ENCODE measurements at places on chromosomes 6 and 20. TPM values are rescaled to one million over a fixed set of nuclear protein-coding genes. Genes with fewer than 3 reads are reported as not detected.

DPPA5 gene
- not detected for total RNA-seq

SEMG1 gene
- not detected for total RNA-seq

PANK2 gene
- 30.1 TPM for total RNA-seq

SOBP gene
- 2.5 TPM for total RNA-seq

HAO1 gene
- total RNA-seq = not detected

DNA sequence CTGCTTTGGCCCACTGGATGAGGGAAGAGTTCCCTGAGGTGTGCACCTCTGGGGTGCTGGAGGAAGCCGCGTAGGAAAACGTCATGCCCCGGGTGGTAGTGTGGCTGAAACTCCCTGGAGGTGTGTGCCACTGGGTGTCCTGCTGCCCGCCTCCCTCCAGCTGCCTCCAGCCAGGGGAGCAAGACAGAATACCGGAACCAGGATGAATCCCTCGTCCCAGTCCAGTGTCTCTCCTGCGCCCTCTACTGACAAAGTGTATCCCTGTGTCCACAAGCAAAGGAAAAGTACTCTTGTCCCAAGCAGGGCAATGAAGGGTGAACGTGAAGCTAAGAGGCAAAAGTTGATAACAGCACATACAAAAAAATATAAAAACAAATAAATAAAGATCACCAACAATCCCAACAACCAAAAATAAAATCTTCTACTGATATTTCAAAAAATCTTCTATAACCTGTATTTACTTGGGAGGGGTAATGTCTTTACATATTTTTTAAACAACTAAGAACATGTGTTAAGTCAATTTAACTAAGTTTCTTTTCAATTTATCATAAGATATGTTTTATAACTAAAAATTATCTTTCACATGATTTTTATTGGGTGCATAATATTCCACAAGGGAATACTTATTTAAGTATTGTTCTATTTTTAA, 437.6 kb downstream of the MAFB start:
- DNase-seq = no peak

DNA sequence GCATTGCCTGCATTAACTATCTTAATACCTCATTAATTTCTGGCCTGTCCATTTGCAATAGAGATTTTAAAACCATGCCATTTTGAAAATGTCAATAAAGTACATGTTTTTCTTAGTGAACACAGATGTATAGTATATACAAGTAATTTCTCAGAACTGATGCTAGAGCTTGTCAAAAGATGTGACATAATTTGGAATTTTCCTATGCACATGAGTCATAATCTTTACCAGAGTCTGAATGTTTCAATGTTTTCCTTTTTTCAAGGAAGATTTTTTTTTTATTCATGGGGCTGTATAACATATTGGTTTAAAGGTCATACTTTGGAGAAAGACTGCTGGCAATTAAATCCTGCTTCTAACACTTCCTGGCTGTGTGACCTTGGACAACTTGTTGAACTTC, 1347.5 kb upstream of the ADGRB3 start:
- no peak for DNase-seq

DNA sequence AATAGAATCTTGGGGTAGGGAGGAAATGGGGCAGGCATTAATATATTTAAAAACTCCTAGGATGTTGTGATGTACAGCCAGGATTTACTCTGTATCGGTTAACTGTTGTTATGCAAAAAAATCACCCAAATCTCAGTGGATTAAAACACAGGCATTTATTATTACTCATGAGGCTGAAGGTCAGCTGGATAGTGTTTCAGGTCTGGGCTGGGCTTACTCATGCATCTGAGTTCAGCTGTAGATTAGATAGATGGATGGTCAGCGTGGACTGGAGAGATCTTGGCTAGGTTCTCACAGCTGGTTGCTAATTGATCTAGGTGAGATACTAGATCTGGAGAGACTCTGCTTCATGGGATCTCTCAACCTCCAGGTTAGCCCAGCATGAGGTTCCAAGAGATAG, 131.4 kb downstream of the BTBD3 start:
- DNase-seq = peak; percentile 20

- no peak for DNase-seq
Observed at GRCh38 chr6:165821754-165822153, 158.7 kb upstream of the PDE10A start.

- DNase-seq = no peak
Observed at GRCh38 chr6:7144872-7145584, 37.3 kb downstream of the RREB1 start.

DNA sequence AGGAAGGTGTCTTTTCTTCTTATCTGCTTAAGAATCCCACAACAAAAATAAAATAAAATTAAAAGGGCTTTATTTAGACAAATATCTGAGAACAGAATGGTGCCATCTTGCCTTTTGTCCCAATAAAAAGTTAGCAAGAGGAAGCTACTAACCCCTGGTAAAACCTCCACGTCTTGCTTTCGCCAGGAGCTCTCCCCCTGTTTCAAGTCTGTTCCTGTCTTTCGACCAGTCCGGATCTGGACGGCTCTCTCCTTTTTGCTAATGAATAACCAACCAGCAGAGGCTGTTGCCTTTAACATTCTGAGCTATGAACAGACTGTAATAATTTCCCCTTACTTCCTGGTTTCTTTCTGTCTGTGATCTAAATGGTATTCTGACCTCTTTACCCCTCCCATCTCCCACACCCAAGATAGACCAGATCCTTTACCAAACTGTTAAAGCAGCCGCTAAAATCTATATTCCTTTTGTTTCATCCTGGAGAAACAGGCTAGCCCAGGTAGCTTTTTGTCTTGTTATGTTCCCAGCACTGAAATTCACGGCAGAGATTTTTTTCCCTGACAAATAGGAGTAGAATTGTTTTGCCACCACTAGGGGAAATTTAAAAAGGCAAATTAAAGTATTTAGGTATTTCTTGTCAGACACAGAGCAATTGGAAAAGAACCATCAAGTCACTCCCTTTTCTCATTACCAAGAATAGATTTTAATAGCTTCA, at the start of gene FRK:
TSS of gene FRK (minus strand) at position 320 of the 712 bp plus-strand sequence. CDS start 580 bp downstream, outside the sequence.
- DNase-seq = no peak

- peak; percentile 10 for DNase-seq
Observed at GRCh38 chr6:13278164-13278563, 50.2 kb downstream of the TBC1D7 start.

- DNase-seq = no peak
Observed at GRCh38 chr6:97867177-97867576, 584.2 kb upstream of the MMS22L start.

GRCh38 chr6:50791900-50792508, 26.7 kb upstream of the TFAP2B start:
- peak; percentile 50 for DNase-seq

DNA sequence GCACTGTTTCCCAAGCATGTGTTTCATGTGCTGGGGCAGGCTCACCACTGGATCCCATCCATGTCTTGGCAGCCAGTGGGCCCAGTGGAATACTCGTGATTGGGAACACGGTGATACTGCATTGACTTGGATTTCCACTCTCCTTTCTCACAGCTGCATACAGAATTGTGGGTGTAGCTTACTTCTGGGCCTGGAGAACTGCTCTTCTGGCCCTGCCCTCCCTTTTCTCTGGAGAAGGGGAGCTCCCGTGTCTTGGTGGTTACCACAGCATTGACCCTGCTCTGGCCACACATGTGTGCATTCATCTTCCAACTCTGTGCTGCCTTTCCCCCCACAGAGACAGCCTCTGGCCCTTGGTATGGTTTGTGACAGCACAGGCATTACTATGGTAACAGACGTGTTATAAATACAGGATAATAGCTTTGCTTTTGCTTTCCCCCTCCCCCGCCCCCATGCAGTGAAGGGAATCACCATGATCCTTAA, 21.6 kb downstream of the SOBP start:
- DNase-seq = no peak

DNA sequence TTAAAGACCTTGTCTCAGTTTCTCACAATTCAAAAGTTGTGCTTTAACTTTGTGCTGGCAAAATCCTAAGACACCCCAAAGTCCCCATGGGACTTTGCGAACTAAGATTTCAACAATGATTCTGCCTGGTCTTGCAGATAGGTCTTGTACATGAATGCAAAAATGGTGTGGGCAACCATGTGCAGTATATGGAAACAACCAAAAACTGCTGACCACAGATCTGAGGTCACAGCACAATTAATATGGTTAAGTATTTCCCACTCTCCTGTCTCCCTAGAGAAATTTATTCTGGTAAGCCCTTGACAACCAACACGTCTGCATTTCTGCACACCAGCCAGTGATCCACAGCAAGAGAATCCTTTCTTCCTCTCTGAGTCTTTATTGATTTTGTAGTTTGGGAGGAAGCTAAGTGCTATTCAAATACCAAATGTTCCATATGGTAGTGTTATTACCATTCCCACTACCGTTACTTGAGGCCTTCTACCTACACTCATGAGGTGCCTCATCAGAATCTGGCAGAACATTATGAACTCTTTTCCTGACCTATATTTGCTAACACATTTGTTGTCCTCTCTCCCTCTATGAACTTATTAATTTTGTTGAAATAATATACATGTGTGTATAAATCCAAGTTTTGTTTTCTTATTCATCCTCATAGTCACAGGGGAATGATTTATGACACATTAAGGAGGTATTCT, 178.7 kb downstream of the ATXN1 start:
- no peak for DNase-seq

DNA sequence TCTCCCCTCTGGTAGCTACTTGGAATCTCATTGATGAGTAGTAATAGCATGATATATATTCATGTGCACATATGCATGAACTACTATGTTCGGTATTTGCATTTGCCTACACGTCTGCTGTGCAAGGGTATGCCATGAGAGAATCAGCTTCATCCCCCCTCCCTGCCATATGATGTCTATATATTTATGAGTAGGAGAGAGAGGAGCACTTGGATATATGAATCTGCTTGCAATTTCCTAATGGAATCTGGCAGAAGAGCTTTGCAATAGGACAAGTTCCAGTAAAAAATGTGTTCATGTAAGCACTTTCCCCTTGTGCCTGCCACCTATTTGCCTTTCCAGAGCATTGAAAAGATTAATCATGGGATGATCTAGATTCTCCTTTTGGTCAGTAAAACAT, 76.2 kb upstream of the BACH2 start:
- DNase-seq = no peak

- DNase-seq = no peak
Observed at GRCh38 chr20:59581993-59582679, 22.2 kb upstream of the PHACTR3 start.

GRCh38 chr20:6101346-6101745, 21.5 kb downstream of the FERMT1 start:
- DNase-seq = no peak

- no peak for DNase-seq
Observed at GRCh38 chr6:126914172-126914571, 204.3 kb upstream of the RSPO3 start.

GRCh38 chr20:20321917-20322316, 46.0 kb upstream of the INSM1 start:
- no peak for DNase-seq

- DNase-seq = peak; percentile 73
Observed at GRCh38 chr6:116741571-116741970, 23.9 kb downstream of the FAM162B start.

- DNase-seq = peak; percentile 13
Observed at GRCh38 chr6:104689551-104690205, 170.0 kb downstream of the HACE1 start.

- DNase-seq = peak; percentile 61
Observed at GRCh38 chr6:34543421-34543820, 12.7 kb downstream of the SPDEF start.

GRCh38 chr6:75940564-75940963, 131.9 kb downstream of the IMPG1 start:
- no peak for DNase-seq

- DNase-seq = no peak
Observed at GRCh38 chr6:24632573-24632972, 13.4 kb downstream of the KIAA0319 start.

DNA sequence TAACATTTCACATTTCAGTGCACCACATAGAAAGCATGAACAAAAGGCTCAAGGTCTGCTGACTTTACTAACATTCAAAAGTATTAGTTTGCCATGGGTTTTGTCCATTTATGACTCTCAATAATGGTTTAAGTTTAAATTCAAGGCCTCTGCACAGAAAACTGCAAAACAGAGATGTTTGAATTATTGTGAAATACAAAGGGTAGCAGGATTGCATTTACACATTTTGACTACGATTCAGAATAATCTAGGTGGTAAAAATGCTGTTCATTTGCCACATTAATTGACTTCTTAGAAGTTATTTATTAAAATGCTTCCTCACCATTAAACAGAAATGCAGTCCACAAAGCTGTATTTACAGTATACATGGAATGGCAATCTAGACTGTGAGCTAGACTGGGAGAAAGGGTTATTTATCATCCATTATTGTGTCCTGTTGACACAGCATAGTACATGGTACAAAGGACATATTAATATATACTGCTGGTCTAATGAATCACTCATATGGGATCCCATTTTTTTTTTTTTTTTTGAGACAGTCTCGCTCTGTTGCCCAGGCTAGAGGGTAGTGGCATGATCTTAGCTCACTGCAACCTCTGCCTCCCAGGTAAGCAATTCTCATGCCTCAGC, 18.0 kb downstream of the USP49 start:
- no peak for DNase-seq

GRCh38 chr6:150286912-150287311, 81.9 kb upstream of the IYD start:
- no peak for DNase-seq

Measured in dermis microvascular lymphatic vessel endothelial cell (primary cell).